ENCODE measurements at places on chromosomes 13 and 19.
A peak's percentile ranks its signal among the peaks of the same experiment; 100 is the strongest.

- no peak for DNase-seq
These were observed 24.3 kb downstream of the CAPN12 start for GRCh38 chr19:38719761-38720558.

- DNase-seq = no peak
These were observed 264.5 kb upstream of the TSHZ3 start for GRCh38 chr19:31613683-31614219.

DNA sequence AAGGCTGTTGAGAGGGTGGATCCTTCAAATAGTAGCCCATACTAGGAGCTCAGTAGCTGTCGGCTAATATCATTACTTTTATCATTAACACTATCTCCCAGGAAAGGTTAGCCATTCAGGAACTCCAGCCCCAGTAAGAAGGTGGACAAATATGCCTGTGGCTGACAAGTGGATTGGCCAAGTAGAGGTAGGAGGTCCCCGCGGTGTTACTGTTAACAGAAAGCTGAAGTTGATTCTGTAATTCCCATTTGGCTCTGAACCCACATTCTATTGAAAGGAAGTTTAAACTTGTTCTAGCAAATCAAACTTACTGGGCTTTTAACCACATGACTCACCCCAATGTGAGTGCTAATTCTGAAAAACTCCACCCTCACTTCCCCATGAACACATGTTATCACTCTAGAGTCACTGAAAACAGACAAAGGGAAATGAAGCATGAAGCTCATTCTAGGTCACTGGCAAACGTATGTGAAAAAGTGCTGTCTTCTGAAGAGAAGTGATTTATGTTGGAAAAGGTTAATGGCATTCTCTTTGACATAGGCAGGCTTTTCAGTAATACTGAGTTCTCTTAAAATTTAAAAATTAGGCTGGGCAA is 273.5 kb downstream of the FGF14 start:
- peak; percentile 15 for DNase-seq

DNA sequence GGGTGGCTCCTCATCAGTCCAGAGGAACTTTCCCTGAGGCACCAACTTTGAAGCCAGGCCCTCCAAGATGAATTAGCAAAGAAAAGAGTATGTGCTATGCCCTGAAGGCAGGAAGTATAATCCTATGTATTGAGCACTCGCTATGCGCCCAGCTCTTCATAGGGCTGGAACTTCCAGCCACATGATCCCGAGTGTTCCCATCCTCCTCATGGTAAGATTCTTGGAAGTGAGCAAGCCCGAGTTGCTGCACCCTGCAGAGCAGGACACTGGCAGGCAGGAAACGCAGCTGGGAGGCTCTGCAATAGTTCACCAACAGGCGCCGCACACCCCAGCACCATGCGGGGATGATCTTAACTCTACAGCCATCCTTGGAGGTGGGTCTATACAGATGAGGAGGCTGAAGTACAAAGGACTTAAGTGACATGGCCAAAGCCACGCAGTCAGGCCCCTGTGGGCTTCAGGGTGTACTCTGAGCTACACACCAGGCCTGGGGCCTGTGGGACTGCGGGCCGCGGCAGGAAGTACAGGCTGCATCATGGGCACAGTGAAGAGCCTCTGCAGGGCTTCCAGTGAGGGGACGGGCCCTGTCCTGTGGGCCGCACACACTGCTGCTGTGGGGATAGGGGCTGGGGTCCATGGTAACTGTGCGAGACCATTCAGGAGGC is 25.1 kb downstream of the C19orf47 start:
- DNase-seq = no peak

DNA sequence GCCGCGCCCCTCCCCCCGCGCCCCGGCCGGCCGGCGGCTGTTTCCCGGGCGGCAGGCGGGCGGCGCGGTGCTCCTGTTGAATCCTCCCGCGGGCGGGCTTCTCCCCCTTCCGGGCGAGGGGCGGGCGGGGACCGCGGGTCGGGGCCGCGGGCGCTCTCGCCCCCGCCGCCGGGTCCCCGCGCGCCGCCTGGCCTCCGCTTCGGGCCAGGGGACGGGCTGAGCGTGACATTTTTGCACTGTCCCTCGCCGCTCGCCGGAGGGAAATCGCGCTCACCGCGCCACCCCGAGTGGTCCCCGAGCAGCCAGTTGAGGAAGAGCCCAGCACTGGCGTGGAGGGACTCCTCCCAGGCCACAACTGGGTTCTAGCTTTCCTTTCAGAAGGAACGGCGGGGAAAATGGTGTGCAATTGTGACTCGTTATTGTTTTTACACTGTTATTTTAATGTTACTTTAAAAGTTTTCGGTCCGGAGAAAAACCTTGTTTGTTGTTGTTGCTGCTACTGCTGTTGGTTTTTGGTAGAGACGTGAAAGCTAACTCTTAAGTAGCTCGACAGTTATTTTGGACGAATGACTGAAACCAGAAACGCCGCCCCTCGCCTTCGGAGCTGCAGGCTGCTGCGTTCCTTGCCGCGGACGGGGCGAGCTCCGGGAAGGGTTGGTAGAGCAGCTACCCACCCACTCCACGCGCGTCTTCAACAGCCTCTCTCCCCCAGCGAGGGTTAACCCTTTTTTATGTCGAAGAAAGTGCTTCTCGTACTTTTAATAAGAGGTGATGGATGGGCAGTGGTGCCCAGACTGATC is 959 bp downstream of the PDS5B start:
- DNase-seq = peak; percentile 54

Data from inflammatory macrophage (primary cell).